ENCODE measurements at places on chromosomes 16 and 17.

- DNase-seq, result no peak
These were observed 157.7 kb downstream of the CMIP start for GRCh38 chr16:81602256-81602776.

DNA sequence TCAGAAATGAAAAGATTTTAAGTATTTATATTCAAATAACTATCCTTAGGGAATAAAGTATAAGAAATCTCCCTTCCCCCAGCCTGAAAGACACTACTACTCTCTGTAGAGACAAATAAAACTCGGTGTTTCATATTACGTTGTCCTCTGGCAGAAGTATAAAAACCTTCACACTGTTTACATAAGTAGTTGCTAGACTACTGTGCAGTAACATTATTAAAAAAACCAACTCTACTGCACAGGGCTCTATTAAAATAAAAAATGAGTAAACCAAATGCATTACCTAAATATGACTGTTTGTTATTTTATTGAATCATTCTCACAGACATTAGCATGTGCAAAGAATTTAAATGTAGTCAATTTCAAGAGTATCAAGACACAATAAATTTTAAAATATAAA, 67.4 kb downstream of the MED13 start:
- no peak for DNase-seq

DNA sequence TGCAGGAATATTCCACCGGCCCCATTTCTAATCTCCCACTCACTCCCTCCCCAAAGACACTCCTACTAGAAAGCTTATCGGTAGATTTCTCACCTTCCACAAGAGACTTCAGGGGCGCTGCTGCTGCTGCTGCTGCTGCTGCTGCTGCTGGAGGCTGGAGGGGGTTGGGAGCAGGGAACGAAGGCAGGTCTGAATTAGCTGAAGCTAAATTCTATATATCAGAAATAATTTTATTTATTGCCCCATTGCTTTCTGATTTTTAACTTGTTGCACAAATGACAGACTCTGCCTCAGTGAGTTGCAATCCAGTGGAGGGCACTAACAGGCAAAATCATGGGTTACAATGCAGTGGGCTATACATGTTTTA, 25.8 kb upstream of the HLF start:
- DNase-seq, result peak; percentile 16

DNA sequence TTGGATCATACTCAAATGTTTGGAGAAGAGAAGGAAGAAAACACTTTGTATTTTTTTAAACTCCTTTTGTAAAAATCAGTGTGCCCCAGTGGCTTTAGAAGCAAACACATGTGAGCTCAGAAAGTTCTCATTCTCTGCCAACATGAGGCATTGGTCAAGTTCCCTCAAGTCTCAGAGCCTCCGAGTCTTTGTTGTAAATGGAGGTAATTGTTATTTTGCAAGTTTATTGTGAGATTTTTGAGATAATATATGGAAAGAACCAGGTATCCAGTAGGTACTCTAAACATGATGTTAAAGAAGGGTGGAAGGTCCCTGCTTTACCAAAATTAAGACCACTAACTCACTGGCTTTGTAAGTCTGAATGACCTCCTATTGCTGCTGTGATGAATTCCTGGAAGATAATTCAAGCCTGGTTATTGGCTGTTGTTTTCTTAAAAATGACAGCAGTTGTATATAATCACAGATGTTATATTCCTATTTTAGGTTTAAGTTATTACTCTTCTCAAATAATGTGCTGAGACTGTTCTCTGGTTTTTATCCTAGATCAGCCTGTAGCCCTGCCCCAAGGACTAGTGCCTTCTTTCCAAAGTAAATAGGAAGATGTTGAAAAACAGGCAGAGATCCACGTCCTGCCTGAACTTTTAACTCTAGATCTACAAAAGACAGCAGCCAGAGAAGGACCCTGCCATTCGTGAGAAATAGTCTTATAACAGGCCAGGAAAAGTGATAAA, 2.4 kb downstream of the HLF start:
- DNase-seq, result no peak

- DNase-seq, result no peak
These were observed 91.1 kb downstream of the NLK start for GRCh38 chr17:28133562-28133970.

DNA sequence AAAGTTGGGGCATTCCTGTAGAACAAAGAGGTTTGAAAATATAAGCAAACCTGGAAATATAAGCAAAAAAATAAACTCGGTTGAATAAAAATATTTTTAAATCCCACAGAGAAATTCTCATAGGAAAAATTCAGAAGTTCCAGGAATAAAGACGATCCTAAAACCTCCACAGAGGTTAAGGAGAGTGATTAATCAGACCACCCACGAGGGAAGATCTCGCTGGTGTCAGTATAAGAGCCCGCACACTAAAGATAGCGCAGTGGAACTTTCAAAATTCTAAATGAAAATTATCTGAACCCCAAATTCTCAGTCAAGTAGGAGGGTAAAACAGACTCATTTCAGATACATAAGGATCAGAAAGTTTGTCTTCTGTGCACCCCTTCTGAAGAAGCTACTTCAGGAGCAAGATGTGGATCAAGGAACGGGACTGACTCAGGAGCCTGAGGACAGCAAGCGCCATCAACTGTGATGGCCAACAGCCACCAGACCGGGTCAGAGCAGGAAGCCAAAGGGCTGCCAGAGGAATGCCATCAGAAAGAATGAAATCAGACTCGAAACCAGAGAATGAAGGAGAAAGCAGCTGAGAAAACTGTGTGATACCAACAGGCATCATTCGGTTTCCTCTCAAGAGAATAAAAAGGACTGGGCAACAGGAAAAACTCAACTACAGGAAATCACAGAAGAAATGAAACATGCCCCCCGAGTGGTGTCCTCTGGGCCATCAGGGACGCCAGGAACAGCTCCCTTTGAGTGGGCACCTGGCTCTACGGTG, 66.9 kb downstream of the CYTH1 start:
- no peak for DNase-seq

- DNase-seq, result no peak
These were observed 11.6 kb upstream of the RNF213 start for GRCh38 chr17:80248894-80249710.

DNA sequence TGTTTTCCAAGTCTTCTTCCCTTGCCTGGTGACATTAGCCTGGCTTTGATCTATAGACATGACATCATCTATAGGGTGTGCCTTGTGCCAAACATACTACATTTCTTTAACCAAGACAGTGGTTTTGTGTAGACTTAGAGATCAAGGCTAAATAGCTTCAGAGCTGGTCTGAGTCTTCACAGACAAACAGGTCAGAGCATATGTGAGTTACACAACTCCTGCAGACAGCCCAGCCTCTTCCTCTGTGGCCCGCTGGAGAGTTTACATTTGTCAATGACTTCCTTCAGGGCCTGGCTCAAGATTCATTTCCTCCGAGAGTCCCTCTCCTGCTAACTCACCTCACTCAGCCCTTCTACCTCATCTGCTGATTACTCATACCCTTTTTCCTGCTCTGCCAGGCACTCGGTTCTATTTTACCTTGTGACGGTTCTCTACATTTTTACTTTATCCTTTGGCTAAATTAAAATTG, 73.1 kb upstream of the TANC2 start:
- peak; percentile 2 for DNase-seq

DNA sequence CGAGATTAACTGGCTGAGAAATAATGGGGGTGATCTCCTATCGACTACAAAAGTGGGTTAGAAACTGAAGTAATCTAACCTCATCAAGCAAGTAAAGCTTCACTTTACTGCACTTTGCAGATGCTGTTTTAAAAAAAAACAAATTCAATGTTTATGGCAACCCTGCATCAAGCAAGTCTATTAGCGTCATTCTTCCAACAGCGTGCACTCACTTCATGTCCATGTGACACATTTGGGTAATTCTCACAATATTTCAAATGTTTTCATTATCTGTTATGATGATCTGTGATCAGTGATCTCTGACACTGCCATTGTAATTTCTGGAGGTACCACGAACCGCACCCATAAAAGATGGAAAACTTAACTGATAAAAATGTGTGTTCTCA, 70.8 kb downstream of the KANSL1 start:
- no peak for DNase-seq

DNA sequence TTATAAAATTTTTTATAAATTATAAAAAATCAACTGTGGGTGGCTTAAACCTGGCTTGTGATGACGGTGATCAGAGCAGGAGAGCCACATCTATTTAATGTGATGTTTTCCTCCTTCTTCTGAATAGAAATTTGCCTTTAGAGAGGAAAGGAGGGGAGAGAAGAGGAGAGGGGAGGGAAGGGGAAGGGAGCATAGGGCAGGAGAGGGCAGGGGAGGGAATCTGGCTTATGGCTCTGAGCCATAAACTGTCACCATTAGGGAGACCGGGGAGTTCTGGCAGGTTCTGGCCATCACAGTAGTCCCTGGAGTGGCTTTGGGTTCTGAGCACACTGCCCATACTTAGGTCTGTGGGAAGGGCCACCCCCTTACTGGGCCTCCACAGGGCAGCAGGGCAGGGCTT, 167.8 kb downstream of the ENGASE start:
- no peak for DNase-seq

- DNase-seq, result peak; percentile 56
These were observed 43.4 kb upstream of the ICAM2 start for GRCh38 chr17:64063766-64064224.

DNA sequence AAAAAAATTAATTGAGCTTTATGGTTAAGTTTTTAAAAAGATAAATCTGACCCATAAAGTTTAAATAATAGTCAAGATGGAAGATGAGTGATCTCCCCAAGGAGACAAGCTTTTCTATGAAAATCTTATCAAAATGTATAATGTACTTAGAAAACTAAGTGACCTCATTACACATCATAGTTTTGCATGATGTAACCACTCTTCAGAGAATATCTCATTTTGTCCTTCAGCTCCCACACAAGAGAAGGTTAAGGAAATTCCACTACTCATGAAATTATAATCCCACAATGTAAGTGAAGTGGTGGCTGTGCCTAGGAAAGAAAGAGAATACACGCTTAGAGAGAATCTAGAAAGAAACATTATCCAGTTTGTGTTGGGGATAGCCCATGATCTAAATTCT, 14.3 kb downstream of the STAT3 start:
- DNase-seq, result no peak

DNA sequence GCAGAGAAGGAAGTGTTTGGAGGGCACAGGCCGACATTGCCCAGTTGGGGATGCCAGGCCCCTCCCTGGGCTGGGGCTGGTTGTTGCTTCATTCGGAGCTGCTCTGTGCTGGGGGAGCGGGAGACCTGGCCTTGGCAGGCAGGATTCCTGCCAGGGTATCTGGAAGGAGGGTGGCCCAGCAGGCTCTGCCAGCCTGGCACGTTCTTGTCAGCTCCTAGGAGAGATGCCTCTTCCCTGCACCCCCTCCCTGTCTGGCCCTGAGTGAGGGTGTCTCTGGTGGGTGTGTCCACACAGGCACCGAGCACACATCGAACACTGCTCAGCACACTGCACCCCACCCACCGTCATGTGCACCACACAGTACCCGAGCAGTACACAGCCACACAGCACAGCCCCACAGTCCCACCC, 35.2 kb downstream of the ARHGAP23 start:
- no peak for DNase-seq

DNA sequence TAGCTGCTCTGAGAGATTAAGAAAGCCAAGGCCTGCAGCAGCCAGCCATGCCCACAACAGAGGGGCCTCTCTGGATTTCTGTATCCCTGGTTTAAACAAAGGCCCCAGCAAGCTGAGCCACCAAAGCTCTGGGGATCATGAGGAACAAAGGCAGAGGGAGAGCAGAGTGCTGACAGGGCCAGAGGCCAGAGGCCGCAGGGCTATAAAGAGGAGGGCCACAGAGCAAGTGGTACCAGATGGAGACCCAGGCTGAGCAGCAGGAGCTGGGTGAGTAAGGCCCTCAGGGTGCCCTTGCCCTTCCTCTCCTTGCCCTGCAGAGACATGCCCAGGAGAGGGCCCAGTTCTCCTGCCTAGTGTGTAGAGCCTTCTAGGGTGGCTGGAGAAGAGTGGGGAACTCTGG, at the start of gene CRYBA1:
TSS of gene CRYBA1 (plus strand) at position 232 of the 400 bp plus-strand sequence. CDS start at position 237, 5 bp downstream.
- no peak for DNase-seq

DNA sequence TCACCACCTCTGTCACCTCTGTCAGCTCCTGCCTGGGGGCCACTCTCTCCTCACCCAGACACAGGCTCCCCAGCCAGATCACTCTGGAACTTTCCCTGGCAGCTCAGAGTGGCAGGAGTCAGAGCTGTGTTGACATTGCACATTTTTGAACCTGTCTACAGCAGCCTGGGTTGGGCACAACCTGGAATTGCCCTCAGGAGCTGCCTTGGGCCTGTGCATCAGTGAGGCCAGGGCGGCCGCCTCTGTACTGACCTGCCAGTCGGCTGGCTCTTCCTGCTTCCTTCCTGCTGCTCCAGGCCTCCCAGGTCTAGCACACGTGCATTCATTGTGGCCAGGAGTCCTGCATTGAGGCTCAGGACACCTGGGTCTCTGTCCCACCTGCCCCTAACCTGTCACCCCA, 14.2 kb upstream of the TMEM11 start:
- DNase-seq, result no peak

- DNase-seq, result no peak
These were observed 16.5 kb upstream of the EIF1 start for GRCh38 chr17:41672153-41672552.

DNA sequence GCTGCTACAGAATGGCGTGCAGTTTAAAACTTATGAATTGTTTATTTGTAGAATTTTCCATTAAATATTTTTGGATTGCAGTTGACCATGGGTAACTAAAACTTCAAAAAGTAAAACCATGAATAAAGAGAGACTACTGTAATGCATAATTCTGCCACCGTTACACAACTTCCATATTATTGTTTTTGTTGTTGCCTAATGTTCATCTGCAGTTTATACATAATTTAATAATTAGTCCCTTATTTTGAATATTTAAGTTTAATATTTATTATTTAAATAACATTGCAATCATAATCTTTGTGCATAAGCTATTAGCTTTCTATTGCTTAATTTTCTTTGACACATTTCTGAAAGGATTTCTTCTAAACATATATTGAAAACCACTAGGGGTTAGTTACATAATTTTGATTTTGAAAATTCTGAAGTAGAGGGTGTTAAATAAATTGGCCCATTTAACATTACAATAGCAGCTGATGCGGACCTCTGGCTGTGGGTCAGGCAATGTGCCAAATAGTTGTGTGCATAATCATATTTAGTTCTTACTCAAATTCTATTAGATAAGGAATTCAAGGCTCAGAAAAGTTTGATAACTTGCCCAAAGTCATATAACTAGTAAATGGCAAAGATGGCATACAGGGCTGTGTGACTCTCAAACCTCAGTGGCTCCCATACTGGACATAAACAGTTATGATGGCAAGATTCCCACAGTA, 31.1 kb downstream of the PPM1E start:
- no peak for DNase-seq

All from CD4-positive, alpha-beta T cell treated with Interleukin-21 for 1 hour (primary cell).